Stimulated activated CD4-positive, alpha-beta T cell treated with anti-CD3 and anti-CD28 coated beads, Interleukin-15, amount 100 ng/mL, for 1 hour (primary cell): ENCODE measurements at places on chromosomes 7 and 10.

- DNase-seq: no peak
These were observed 232.5 kb downstream of the SKIDA1 start for GRCh38 chr10:21292763-21293517.

GRCh38 chr10:114837690-114838089 lies 16.1 kb downstream of the FHIP2A start:
- DNase-seq: no peak

DNA sequence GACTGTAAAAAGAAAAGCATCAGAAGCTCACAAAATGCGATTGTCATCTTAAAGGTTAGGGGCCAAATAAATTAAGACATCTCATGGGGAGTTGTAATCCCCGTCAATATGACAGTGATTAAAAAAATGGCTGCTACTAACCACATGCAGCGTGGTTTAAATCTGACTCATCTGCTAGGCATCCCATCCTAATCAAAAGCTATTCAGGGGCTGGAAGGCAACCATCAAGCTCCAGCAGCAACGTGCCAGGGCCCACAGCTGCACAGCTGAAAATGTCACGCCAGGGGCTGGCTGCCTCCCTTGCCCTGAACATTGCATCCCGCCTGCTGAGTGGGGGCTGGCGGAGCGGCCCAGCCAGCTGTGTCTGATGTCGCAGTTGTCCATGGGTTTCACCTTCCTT lies 66.3 kb upstream of the FRMD4A start:
- DNase-seq: no peak

DNA sequence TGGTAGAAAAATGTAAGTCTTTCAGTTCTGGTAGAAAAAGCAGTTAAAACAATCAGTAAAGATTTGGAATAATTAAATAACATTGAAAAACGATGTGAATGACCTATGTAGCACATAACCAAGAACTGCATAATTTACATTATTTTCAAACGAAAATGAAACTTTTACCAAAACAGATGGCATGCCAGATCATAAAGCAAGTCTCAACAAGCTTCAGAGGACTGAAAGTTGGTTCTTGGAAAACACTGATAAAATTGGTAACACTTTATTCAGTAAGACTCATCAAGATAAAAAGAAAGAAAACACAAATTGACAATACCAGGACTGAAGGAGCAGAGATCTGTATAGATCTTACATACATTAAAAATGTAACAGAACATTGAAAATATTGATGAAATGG lies 92.8 kb downstream of the VIPR2 start:
- DNase-seq: no peak

GRCh38 chr7:25765110-25765655 lies 386.8 kb upstream of the NFE2L3 start:
- no peak for DNase-seq
